ENCODE measurements at places on chromosomes 6 and 20. TPM values are rescaled to one million over a fixed set of nuclear protein-coding genes. Genes with fewer than 3 reads are reported as not detected.

Gene RAB44
- polyA plus RNA-seq = 0.02 TPM

Gene GJA10
- polyA plus RNA-seq = not detected

Gene TNXB
- polyA plus RNA-seq = 0.16 TPM

Gene LAMA4
- 0.18 TPM for polyA plus RNA-seq

Gene OTOR
- not detected for polyA plus RNA-seq

Gene TOX2
- 0.96 TPM for polyA plus RNA-seq

Gene TMEM74B
- 0.67 TPM for polyA plus RNA-seq

Gene CEP85L
- 2.3 TPM for polyA plus RNA-seq

Gene ZSCAN26
- polyA plus RNA-seq = 6.6 TPM

Gene C2
- polyA plus RNA-seq = not detected

Gene CST5
- 0.14 TPM for polyA plus RNA-seq

Gene DBNDD2
- polyA plus RNA-seq = 44.5 TPM

Gene PPP1R14C
- 32.2 TPM for polyA plus RNA-seq

Gene DEFB124
- polyA plus RNA-seq = not detected

Gene GABRR1
- polyA plus RNA-seq = not detected

Gene CCN6
- 20.3 TPM for polyA plus RNA-seq

Gene TMEM14A
- polyA plus RNA-seq = 28.4 TPM

Gene TAAR1
- polyA plus RNA-seq = not detected

Gene SLPI
- 266 TPM for polyA plus RNA-seq

Gene HSPA12B
- not detected for polyA plus RNA-seq

Gene NINL
- polyA plus RNA-seq = 2.1 TPM

Gene LY6G6C
- polyA plus RNA-seq = 0.56 TPM

Gene GGTLC1
- not detected for polyA plus RNA-seq

Gene ATP6V1G2
- polyA plus RNA-seq = 1.1 TPM

Gene GABBR1
- polyA plus RNA-seq = 13.5 TPM

Gene BTN3A1
- 4.4 TPM for polyA plus RNA-seq

Gene ASXL1
- polyA plus RNA-seq = 23.8 TPM

Gene F13A1
- polyA plus RNA-seq = not detected

Gene BHLHE23
- not detected for polyA plus RNA-seq

Gene NDUFAF4
- 31.4 TPM for polyA plus RNA-seq

Gene GRIK2
- 0.15 TPM for polyA plus RNA-seq

Gene NKX2-2
- not detected for polyA plus RNA-seq

Gene ZNF165
- polyA plus RNA-seq = 1.2 TPM

Gene ENPP4
- 0.18 TPM for polyA plus RNA-seq

Gene CLVS2
- not detected for polyA plus RNA-seq

Gene ZNF512B
- polyA plus RNA-seq = 3.2 TPM

Gene SLC16A10
- polyA plus RNA-seq = 0.08 TPM

Gene BTN1A1
- polyA plus RNA-seq = not detected

Gene POU5F1
- 2.6 TPM for polyA plus RNA-seq

Gene CD24
- polyA plus RNA-seq = 314 TPM

Gene HLA-DPB1
- polyA plus RNA-seq = 10.7 TPM

Gene SLC17A9
- polyA plus RNA-seq = 0.09 TPM

Gene MAFB
- 0.16 TPM for polyA plus RNA-seq

Gene ERVFRD-1
- not detected for polyA plus RNA-seq

Gene ARFGEF3
- 0.51 TPM for polyA plus RNA-seq

Gene CLPSL1
- not detected for polyA plus RNA-seq

Gene EMILIN3
- polyA plus RNA-seq = 0.02 TPM

Gene EDN3
- not detected for polyA plus RNA-seq

Gene GTPBP2
- polyA plus RNA-seq = 49.5 TPM

Gene CALHM4
- 0.24 TPM for polyA plus RNA-seq

Gene SASH1
- polyA plus RNA-seq = 5.0 TPM

Gene SNAI1
- polyA plus RNA-seq = 0.02 TPM

Gene SCGN
- polyA plus RNA-seq = not detected

Gene IL17A
- polyA plus RNA-seq = not detected

Gene ENPP1
- polyA plus RNA-seq = 0.17 TPM

Gene PDE7B
- not detected for polyA plus RNA-seq

Gene PTCRA
- polyA plus RNA-seq = not detected

Gene C20orf202
- not detected for polyA plus RNA-seq

Gene TSHZ2
- polyA plus RNA-seq = 4.0 TPM

Gene KIAA0408
- polyA plus RNA-seq = not detected

Measured in mammary epithelial cell (primary cell).